ENCODE measurements at places on chromosomes 16 and 17.
A peak's percentile ranks its signal among the peaks of the same experiment; 100 is the strongest.

GRCh38 chr17:67032985-67033384, 11.4 kb upstream of the CACNG1 start:
- DNase-seq = no peak

GRCh38 chr17:57723427-57724025, 21.6 kb downstream of the CCDC182 start:
- DNase-seq = no peak

DNA sequence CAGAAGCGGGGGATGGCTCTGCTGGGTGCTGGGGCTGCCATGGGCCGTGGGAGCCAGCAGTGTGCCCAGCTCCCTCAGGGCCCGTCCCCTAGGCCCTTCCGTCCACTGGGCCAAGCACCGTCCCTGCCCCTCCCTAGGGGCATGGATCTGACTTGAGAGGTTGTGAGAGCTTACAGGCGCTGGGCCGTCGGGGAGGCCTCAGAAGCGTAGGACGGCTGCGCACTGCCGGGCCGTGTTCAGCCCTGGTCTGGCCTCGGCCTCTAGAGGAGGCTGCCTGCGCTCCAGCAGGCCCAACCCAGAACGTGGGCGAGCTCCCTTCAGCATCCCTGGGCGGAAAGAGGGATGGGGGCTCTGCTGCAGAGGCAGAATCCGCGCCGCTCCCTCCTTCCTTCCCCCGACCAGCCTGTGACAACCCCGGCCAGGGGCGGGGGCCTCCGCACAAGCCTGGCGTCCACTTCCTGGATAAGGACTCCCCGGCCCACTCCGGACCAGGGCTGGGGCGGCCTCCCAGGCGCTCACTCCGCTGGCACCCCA, 685 bp upstream of the MPG start:
- DNase-seq = peak; percentile 79

GRCh38 chr17:80219013-80219762, 945 bp downstream of the SGSH start:
- peak; percentile 75 for DNase-seq

- no peak for DNase-seq
Observed at GRCh38 chr16:5704271-5704670, 606.7 kb upstream of the EEF2KMT start.

GRCh38 chr16:79707876-79708275, 107.3 kb upstream of the MAF start:
- DNase-seq = peak; percentile 30

GRCh38 chr17:17539591-17539990, 43.4 kb upstream of the RASD1 start:
- DNase-seq = no peak

Data from hepatocyte (in vitro differentiated cells).